NCI-H774 (cell line): ENCODE measurements at places on chromosomes 1 and 21.

DNA sequence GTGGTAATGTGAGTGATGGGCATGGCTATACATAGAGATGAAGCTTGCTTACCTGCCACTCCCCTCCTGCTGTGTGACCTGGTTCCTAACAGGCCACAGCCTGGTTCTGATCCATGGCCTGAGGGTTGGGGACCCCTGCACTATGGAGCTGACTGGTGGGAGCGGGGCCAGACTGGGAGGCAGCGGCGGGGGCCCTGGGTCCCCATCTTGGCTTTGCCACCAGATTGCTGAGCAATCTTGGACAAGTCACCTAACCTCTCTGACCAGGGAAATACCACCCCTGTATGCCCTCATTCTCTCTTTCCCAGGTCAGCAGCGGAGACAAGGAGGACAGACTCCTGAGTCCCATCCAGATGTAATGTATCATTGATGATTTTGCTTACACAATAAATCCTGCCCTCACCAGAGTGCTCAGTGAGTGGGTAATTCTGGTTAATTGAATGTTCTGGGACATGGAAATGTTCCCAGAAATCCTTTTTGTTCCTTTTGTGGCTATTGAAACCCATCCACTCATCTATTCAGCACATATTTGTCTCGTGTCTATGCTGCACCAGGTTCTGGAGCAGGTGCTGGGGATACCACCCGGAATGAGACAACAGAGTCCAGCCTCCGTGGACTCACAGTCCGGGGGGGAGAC lies 4.1 kb upstream of the ARHGEF10L start:
- DNase-seq: no peak

DNA sequence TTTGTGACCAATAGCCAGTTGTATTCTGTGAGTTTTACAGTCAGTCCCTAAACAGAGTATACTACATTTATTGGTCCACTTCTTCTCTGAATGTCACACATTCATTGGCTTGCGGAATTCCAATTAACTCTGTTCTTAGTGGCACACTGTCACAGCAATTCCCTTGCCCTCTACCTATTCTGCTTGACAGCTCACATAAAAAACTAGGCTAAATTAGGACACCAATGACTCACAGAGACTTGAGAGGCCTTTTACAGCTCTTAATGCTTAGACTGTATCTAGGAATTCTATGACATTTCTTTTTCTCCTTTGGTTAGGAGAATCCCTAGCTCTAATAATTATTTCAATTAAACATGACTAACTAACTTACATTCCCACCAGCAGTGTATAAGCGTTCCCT lies 104.1 kb downstream of the NEGR1 start:
- DNase-seq: no peak

GRCh38 chr1:51312718-51313117 lies 17.6 kb downstream of the TTC39A start:
- DNase-seq: no peak

GRCh38 chr21:25360593-25360992 lies 246.7 kb downstream of the MRPL39 start:
- DNase-seq: no peak

GRCh38 chr1:169236880-169237279 lies 130.4 kb downstream of the ATP1B1 start:
- no peak for DNase-seq

DNA sequence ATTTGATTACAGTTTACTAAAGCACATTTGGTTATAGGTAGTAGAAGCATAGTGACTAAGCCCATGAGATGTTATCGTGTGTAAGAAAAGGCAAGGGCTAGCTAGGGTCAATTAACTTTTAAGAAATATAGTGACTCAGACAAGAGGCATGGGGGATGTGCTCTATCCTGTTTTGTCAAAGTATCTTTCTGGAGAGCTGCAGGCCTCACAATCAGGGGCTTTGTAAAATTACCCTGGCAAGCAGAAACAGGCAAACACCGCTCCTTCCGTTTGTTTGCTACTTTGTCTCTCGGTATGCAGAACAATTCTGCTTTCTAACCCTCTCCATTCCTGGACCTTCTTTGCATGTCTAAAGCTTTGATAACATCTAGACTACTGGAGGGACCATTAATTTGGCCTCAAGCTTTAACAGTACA lies 26.1 kb upstream of the ZNF697 start:
- no peak for DNase-seq
